ENCODE measurements at places on chromosomes 4 and X.

DNA sequence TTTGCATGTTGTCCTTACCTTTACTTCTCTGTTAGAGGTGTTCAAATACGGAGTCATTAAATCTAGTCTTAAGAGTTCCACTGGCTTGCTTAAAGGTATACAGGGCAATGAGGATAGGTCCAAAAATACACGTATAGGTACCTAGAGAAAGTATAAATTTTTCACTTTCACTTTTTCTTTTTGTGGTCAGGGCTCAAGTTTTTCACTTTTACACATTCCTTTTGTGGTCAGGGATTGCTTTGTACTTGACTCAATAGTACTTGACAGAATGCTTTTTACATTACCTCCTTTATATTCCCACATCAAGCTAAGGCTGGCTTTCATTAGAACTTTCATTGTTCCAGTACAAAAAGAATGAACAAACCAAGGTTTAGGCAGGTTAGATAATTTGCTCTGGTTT is 21.7 kb downstream of the TMEM184C start:
- peak; percentile 61 for DNase-seq

DNA sequence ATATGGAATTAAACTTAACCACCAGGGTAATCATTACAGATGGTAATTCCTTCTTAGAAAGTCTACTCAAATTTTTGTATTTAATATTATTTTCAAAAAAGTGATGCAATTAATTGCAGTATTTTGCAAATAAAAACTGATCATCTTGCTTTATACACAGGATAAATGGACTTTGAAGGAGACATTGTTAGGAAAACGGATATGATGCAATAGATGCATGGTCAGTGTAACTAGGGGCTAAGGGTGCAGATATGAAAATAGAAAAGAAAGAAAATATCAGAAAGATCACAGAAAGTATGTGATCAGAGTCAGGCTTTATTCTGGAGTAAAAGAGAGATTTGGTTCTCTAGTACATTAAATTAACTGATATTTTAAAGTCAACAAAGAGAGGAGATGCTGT is 401.7 kb downstream of the TLL1 start:
- no peak for DNase-seq

- peak; percentile 17 for DNase-seq
Measured at GRCh38 chr4:16067515-16067914, 16.3 kb downstream of the PROM1 start.

DNA sequence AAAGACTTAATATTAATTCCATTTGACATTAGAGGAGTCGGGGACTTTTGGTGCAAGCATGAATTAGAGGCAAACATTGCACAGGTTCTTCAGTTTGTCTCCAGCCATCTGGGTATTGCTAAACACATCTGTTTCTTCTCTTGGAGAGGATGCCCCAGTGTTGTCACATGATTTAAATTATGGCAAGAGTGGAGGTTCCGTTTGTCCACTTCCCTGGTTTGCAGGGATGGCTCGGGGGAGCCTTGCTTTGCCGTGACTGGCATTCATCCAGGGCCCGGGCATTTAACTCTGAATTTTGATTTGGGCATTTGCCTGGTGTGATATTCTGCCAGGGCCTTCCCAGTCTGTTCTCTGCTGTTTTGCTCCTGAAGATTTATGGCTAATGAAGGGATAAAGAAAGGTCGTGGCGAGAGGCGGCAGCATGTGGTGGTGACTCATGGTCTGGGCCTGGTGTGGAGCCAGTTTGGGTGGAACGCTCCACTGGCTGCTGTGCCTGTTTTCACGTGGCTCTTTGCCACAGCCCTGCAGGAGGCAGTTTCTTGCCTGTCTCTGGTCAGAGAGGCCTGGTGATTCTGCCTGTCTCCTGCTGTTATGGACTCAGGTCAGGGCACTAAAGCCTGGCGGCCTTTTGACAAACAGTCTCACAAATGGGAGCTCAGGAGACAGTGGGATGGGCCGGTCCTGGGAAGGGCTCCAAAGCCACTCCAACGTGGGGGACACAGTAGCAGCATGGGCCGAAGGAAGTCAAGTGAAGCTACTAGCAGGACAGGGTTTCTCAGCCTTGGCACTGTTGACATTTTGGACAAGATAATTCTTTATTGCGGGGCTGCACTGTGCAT is 99.4 kb upstream of the PGRMC2 start:
- DNase-seq = peak; percentile 98

- peak; percentile 2 for DNase-seq
Measured at GRCh38 chrX:42846741-42847140, 68.8 kb upstream of the PPP1R2C start.

GRCh38 chr4:189121336-189121735 is 819.3 kb upstream of the FRG1 start:
- no peak for DNase-seq

DNA sequence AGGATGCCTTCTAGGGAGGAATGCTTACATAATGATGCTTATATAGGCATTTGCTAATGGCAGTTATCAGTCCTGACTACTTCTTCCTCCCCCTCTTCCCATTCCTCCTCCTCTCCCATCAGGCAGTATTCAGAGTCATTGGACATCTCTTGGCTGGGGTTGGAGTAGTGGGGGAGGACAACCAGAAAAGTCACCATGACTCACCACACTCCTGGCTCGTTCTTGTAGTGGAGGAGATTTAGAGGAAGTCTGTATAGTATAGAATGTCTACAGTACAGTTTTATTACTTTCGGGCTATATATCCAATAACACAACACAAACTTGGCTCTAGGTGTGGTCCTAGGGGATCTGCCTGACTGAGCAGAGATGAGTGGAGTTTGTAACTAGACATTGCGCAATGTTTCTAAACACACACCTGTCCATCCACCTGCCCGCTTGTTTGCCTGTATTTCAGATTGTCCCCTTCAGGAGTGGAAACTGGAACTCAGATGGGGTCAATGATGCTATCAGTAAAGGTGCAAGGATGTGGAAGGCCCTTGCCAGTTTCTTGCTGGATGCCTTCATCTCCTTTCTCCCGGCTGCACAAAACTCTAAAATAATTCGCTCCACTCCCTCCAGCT is 27.9 kb upstream of the KIAA1210 start:
- peak; percentile 65 for DNase-seq
